Ascending aorta (tissue), 2 donors: ENCODE measurements at places on chromosomes 7 and 10. TPM values are rescaled to one million over a fixed set of nuclear protein-coding genes. Genes with fewer than 3 reads are reported as not detected.

GRCh38 chr7:7157177-7157886 is 25.0 kb upstream of the C1GALT1 start:
- no peak for DNase-seq

DNA sequence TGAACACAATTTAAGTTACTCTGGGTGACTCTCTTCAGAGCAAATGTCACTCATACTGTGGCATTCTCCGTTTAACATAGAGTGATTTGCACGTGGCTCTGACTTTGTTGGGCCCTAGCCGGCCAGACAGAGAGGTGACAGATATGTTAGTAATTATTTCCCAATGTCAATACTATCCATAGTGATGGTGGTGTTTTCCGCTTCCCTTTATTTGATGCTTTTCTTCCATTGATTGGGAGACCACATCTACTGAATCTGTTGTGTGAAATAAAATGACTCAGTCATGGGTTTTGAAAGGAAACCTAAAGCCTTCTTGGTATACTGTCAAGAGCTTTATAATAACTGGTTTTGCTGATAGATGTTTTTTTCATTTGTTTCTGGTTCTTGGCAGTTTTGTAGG is 7.4 kb downstream of the AVL9 start:
- DNase-seq, result no peak

Gene OR2A7
- 4.9 TPM for total RNA-seq

- no peak for DNase-seq
Observed at GRCh38 chr10:92886334-92886961, 38.1 kb downstream of the EXOC6 start.

- DNase-seq, result no peak
Observed at GRCh38 chr7:16739863-16740622, 13.5 kb upstream of the TSPAN13 start.

DNA sequence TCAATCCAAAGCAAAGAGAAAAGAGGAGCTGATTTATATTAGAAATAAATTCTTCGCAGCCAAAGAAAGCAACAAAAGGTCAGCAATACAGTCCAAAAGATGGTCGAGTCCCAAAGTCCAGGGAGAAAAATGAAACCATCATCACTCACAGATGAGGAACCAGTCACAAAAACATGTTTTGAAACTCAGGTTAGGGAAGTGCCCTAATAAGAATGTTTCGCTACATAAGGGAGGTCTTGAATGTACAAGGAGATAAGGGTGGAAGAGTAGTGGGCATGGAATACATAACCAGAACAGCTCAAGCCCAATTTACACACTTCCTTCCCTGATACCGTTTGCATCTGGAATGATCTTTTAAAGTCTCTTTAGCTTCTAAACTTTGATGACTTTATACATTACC is 53.6 kb downstream of the VPS41 start:
- no peak for DNase-seq

- no peak for DNase-seq
Observed at GRCh38 chr7:117143580-117143979, 179.3 kb downstream of the WNT2 start.
